Putamen (tissue), 1 donor: ENCODE measurements at places on chromosomes 7 and 10.
A peak's percentile ranks its signal among the peaks of the same experiment; 100 is the strongest.

DNA sequence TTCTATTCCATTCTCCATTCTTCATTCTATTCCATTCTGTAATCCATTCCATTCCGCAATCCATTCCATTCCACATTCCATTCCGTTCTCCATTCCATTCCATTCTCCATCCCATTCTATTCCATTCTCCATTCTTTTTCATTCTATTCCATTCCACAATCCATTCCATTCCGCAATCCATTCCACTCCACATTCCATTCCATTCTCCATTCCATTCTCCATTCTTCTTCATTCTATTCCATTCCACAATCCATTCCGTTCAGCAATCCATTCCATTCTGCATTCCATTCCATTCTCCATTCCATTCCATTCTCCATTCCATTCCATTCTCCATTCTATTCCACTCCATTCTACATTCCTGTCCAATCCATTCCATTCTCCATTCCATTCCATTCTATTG lies 85.2 kb downstream of the NSUN6 start:
- DNase-seq = no peak

DNA sequence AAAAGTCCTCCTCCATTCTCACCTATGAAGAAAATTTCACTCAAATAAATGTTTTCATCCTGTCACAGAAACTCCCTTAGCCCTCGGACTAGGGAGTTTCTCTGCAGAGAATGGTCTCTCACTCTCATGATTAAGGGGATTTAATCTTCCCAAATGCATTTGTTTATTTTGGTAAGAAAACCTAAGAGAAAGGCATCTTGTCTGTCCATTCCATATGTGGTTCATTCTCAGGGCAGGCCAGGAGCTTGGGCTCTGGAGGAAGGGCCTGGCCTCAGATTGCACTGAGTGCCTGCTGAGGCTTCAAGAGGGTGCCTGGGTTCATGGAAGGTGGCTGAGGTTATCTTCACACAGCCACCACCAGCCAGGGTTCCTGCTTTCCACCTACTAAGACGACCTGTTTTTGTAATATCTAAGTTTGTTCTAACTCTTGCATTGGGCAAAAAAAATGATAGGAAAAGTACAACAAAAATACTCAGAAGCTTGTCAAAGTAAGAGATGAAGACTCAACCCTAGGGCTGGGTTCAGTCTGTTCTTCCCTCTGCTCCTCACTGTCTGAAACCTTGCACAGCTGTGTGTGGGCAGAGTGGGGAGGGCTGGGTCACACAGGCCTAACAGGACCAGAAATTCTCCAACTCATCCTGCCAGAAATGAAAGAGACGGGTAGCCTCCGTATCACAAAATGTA lies 186.7 kb downstream of the CXCL12 start:
- no peak for DNase-seq

- no peak for DNase-seq
Measured at GRCh38 chr10:34033078-34033477, 698.6 kb upstream of the NRP1 start.

GRCh38 chr10:77641788-77642397 lies 4.3 kb upstream of the KCNMA1 start:
- DNase-seq = peak; percentile 78

- DNase-seq = no peak
Measured at GRCh38 chr7:92699966-92700514, 109.8 kb upstream of the FAM133B start.

GRCh38 chr7:152178405-152179058 lies 153.1 kb downstream of the GALNT11 start:
- DNase-seq = no peak

DNA sequence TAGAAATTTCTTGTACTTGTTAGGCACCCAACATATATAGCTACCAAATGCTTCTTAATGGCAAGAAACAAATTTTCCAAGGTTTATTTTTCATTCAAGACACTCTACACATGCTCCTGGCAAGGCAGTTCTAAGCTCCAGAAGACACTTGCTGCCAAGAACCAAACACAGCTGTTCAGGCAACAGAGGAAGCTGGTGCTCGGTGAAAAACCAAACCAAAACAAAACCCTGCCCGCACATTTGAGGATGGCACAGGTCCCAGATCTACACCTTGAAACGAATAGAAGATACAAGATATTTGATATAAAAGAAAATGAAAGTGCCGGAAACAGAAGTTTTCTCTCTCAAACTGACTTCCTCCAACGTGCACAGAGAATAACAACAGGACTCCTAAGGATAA lies 4.9 kb upstream of the DNTT start:
- no peak for DNase-seq

DNA sequence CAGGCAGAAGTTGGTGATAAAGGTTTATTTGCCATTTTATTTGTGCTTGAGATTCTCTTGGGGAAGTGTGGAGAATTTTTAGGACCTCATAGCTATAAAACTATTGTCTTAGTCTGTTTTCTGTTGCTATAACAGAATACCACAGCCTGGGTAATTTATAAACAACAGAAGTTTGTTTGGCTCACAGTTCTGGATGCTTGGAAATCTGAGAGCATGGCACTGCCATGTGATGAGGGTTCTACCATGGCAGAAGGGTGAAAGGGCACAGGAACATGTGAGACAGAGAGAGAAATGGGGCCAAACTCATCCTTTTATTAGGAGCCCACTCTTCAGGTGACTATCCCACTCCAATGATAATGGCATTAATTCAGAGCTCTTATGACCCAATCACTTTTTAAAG lies 12.3 kb downstream of the SUN3 start:
- no peak for DNase-seq

DNA sequence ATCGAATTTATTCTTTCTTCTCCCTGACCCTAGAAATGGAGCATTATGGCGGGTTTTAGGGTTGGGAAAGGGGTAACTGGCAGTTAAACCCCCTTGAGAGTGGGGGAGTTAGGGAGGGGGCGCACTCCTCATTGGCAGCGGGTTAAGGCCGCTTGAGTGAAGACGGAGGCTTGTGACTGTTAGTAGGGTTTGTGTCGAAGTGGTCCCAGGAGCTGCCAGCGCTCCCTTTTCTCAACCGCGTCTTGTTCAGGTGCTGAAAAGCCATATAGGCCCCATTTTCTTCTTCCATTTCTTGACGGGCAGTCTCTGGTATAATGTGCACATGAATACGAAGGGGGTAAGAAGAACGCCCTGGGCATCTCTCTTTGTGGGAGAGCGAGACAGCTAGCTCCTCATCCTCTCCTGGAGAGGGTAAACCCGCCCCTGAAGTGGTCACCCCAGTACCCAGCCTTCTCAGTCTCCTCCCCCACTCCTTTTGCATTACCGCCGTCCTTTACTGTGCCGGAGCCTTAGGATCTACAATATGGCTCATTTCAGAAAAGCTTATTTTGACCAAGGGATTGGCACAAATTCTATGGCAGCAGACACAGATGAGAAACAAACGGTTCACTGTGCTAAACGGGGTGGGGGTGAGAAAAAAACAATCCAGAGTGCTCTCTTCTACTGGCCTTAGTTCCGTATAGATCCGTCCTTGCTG lies 836 bp downstream of the KMT2E start:
- peak; percentile 67 for DNase-seq

DNA sequence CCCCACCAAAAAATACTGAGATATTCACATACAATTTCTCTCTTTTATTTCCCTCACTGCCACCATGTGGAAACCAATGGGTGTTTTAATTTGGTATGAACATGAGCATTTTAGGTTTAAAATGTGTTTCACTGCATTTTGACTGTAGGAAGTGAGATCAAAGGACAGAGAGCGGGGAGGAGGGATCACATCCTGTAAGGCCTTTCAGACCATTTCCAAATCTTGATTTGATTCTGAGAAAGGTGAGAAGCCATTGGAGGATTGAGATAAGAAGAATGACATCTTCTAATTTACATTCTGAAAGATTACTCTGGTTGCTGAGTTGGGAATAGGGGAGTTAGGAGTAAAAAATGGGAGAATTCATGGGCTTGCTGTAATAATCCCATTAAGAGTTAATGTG lies 42.5 kb downstream of the GPR141 start:
- no peak for DNase-seq

- DNase-seq = no peak
Measured at GRCh38 chr10:47299611-47300428, at the start of gene GDF10. GDF10 (plus strand) TSS chr10:47300197; CDS start chr10:47300652, 455 bp downstream.

- DNase-seq = no peak
Measured at GRCh38 chr7:116421298-116421697, 78.2 kb upstream of the CAV2 start.

DNA sequence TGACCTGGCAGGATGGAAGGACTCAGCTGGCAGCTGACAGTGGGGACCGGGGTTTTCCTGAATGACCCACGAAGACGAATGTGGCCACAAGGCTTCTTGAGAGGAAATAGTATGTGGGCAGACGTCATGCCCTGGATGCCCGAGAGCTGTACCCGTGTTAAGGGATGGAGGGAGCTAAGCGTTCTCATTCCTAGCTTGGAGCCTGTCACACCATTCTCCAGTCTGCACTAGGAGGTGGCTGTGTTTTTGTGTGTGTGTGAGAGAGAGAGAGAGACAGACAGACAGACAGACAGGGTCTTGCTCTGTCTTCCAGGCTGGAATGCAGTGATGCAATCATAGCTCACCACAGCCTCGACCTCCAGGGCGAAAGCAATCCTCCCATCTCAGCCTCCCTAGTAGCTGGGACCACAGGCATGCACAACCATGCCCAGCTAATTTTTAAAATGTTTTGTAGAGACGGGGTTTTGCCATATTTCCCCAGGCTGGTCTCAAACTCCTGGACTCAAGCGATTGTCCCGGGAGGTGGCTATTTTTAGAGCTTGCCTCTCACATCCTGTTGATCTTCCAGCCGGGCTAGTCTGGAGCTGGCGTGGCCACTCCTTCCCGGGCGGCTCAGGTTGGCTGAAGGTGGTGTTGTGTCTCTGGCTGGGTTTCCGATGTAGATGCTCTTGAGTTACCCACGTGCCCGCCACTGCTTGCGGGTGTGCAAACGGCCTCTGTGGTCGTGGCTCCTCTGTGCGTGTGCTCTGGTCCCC lies 2.1 kb downstream of the AMZ1 start:
- no peak for DNase-seq

- no peak for DNase-seq
Measured at GRCh38 chr7:39816462-39817060, 133.5 kb upstream of the CDK13 start.

GRCh38 chr10:68559841-68560185 lies 324 bp upstream of the TET1 start:
- DNase-seq = no peak

- no peak for DNase-seq
Measured at GRCh38 chr10:105473170-105473569, 832.1 kb downstream of the SORCS3 start.

DNA sequence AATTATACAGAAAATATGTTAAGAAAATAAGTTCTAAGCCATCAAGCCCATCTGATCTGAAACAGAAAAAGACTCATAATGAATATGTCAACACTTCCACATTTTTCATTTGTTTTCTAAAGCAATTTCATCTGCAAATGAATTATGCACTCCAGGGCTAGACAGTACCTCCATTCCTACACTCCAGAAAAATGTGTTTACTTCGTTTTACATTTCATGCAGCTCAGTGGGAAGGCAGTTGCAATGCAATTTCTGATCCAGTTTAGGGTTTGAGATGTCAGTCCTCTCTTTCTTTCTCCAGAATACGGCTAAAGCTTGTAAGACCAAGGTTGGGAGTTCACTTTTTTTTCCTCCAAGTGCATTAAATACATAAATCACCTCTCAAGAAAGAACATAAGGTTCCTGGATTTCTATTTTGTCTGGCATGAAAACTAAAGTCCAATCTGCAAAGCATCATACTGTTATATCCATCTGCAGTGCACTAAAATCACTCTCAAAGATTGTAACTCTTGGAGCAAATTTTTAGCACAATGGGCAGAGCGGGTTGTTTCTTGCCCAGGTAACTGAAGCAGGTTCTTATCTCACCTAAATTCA lies 348.8 kb upstream of the C7orf33 start:
- DNase-seq = no peak

DNA sequence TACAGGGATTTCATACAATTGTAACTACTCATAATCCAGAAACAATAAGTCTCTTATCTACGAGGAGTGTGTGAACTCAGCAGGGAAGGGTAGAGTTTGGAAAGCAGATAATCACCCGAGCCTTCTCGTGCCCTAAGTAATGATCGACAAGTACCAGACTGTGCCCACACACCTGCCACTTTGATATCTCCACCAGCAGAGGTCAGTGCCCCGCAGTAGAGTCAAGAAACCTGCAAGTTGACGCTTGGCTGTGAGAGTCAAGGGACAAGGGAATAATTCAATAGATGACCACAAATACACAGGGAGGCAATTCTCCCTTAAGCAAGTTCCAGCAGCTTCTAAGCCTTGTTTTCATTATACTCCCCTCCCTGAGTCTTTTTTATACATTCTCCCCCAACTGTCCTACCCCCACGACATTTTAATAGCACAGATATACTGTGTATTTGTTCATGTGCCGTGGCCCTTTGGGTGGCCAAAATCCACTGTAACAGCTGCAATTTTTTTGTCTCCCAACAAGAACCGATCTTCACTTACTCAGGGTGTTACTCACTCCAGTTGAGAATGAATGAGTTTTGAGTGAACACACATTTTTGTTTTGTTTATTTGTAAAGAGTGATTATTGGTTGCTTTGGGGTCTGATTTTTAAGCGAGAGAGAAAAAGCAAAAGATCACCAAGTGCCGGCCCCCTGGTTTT lies 106.9 kb upstream of the RHEB start:
- no peak for DNase-seq

DNA sequence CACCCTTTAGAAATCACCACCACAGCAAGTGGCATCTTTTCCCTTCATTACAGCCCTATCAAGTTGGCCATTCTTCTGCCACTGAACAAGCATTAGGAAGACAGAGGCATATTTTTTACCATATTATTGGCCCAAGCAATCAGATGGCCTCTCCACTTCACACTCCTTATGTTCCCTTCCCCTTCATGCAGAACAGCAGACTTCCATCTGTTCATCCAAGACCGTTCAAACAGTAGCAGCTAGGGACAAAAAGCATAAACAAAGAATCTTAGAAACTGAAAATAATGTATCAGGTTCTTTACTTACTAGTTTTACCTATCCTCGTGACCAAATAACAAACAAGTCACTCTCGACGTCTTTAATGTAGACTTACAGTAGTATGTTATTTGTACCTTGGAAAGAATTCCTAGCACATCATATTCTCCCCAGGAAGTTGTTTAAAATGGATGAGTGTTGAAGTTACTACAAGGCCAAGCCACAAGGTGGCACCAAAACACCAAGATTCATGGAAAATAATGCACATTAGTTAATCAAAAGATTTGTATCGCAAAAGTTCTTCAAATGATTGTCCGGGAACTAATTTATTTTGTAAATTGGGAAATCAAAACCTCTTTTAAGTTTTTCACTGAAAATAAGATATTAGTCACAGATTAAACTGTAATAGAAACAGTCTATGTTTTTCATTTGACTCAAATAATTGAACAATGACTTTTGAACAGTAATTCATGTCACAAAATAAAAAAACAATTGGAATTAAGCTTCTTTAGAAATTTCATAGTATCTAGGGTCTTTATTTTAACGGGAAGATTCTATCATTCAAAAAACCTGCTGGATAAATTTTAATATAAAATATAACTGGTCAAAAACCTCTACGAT lies 112.1 kb downstream of the VPS41 start:
- DNase-seq = peak; percentile 47

GRCh38 chr7:98745722-98746318 lies 124.0 kb downstream of the TMEM130 start:
- DNase-seq = no peak
